ENCODE measurements at places on chromosomes 5 and 9. TPM values are rescaled to one million over a fixed set of nuclear protein-coding genes. Genes with fewer than 3 reads are reported as not detected.

The PCDHGA1 gene
- not detected for total RNA-seq

The SPATA31A3 gene
- total RNA-seq = not detected

- H3K4me3 ChIP-seq = no peak overlapping the region
- H3K27ac ChIP-seq = no peak overlapping the region
- no peaks in the 10 kb centered on the region for H3K4me1 ChIP-seq
Measured at GRCh38 chr9:21465859-21466518, 16.1 kb downstream of the IFNE start.

DNA sequence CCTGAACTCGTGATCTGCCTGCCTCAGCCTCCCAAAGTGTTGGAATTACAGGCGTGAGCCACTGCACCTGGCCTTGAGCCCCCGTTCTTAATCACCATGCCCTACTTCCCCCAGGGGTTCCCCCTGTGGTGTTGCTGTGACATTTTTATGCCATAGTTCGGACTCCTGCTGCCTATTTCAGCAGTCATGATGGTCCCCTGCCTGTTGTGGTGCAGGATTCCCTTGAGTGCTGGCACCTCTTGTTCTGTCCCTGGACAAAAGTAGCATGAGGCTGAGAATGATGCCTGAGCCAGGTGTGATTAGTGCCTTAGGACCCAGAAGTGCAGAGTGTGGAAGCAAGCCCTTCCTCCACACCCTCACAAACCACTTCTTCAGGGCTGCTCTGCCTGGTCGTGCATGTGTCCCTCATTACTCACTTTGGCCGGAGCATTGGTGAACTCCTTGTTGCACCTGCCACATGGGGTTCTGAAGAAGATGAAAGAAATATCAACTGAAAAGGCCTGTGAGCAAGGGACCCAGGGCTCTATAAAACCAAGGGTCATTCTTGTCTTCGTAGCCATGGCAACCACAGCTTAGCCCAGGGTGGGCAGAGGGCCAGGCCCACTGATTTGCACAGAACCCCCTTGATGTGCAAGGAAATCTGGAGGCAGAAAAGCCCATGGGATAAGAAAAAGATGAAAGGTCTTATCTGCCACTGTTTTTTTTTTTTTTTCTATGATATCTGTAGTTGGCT lies 228.0 kb downstream of the NTRK2 start:
- H3K27me3 ChIP-seq = no peaks in the 10 kb centered on the region
- no peak overlapping the region for H3K4me3 ChIP-seq
- no peak overlapping the region for H3K27ac ChIP-seq
- no peaks in the 10 kb centered on the region for H3K4me1 ChIP-seq
- no peaks in the 10 kb centered on the region for H3K36me3 ChIP-seq
- DNase-seq = no peak

All from activated CD8-positive, alpha-beta T cell treated with anti-CD3 and anti-CD28 coated beads, Interleukin-2, amount 10 ng/mL, durations not matched to agents 7 days and 5 days (primary cell).